Chondrocyte (in vitro differentiated cells): ENCODE measurements at places on chromosomes 16 and 17.

DNA sequence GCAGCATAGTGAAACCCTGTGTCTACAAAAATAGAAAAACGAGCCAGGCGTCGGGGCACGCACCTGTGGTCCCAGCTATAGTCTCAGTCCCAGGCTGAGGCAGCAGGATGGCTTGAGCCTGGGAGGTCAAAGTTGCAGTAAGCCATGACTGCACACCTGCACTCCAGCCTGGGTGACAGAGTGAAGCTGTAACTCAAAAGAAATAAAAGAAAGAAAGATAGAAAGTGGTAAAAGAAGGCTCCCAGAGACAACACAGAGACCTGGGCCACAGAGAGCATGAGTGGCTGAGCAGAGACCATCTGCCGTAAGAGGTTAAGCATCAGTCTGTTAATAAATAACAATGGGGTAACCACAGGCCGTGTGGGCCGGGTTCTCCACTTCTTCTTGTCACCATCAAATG, 15.3 kb upstream of the HEXD start:
- no peak for DNase-seq

GRCh38 chr16:6645768-6646568, 686.7 kb upstream of the RBFOX1 start:
- DNase-seq: no peak

GRCh38 chr17:7043182-7043496, 753 bp downstream of the SLC16A11 start:
- no peak for DNase-seq

DNA sequence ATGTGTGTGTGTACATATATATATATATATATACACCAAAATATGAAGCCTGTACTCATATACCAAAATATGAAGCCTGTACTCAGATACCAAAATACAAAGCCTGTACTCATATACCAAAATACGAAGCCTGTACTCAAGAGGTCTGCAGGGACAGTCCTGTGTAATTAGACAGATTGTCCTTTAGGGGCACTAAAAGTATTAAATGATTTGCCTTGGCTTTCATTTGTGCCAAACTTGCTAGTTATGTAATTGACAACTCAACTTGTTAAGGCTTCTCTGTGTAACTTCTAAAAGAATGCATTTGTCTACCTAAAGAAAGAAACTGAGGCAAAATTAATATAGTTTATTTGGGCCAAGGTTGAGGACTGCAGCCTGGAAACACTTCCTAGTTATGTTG, 30.8 kb upstream of the DHX40 start:
- no peak for DNase-seq

- no peak for DNase-seq
Measured at GRCh38 chr16:70444249-70445063, 5.6 kb upstream of the ST3GAL2 start.

DNA sequence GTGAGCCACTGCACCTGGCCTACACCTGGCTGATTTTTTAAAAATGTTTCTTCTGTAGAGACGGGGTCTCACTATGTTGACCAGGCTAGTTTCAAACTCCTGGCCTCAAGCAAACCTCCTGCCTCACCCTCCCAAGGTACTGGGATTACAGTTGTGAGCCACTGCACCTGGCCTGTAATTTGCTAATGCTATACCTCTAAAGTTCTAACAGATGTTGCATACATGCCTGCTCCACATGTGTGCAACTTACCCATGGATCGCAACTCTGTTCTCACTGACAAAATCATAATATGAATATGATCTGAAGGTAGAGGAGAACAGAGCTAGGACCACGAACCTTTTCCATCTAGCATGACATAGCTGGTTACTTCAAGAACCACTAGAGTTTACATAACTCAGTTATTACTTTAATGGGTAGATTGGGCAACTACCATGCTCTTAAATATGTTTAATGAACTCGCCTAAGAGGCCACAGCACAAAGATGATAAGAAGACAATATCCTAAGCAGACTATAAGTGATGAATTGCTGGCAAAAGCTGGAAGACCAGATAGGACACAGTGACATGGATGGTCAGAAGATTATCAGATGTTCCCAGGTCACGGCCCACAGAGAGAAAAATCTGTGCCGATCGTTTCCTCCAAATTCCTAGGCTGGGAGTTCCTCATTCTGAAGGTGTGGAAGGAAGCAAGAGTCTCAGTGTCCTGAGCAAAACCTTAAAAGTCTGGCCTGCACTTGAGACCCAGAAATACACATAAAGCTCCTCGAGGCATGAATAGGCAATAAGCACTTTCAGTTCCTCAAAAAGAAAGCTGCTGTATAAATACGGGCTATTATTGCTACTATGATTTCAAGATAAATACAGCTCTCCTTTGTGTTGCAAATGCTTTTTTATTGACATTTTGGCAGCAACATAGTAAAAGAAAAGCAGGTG, 53.6 kb upstream of the ICAM2 start:
- DNase-seq: no peak

- peak; percentile 88 for DNase-seq
Measured at GRCh38 chr17:80223142-80223815, 3.1 kb downstream of the SLC26A11 start.

GRCh38 chr17:36602924-36603384, 1.6 kb downstream of the MRM1 start:
- DNase-seq: no peak

DNA sequence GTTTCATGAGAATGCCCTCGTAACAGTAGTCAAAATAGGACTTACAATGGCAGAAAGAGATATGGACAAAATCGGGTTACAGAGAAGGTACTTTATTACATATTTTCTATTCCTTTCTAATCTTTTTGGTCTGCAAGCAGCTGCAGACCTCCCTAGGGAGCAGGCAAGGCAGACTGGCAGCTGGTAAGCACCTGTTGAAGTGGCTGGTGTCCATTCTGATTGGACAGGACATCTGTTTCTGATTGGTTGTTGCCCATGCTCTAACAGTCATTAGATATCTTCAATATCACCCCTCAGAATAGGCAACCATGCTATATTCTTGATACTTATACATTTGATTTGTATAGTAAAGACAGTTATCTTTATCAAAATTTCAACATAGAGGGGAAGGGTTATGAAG, 606.3 kb downstream of the KCNJ2 start:
- no peak for DNase-seq

GRCh38 chr17:40699371-40699770, 4.2 kb downstream of the KRT24 start:
- no peak for DNase-seq

GRCh38 chr16:68353366-68353765, 42.5 kb downstream of the PRMT7 start:
- peak; percentile 85 for DNase-seq

DNA sequence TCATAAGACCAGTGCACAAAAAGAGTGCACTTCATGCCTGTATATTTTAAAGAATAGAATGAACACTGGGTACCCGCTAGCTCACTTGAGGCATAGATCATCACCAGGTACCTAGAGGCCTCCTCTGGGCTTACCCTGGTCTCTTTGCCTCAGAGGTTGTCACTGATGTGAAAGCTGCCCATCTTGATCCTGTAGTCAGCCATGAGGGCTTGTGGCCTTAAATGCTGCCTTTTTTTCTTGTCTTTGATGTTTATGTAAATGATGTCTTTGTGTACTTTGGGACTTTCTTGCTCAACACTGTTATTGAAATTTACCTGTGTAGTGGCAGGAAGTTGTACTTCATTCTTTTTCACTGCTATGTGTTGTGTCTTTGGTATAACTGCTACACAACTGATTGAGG, 26.8 kb upstream of the SLC5A10 start:
- DNase-seq: no peak

GRCh38 chr17:82765371-82765770, 13.5 kb downstream of the TBCD start:
- DNase-seq: peak; percentile 40

GRCh38 chr16:65323655-65324237, 201.9 kb upstream of the CDH11 start:
- DNase-seq: no peak

GRCh38 chr17:51947160-51947735, 211.3 kb downstream of the CA10 start:
- no peak for DNase-seq

- DNase-seq: no peak
Measured at GRCh38 chr17:557371-557770, 157.3 kb downstream of the VPS53 start.
